GF-D8 (cell line): ENCODE measurements at places on chromosomes 11 and 22.

GRCh38 chr11:1109918-1110705 is 35.4 kb downstream of the MUC2 start:
- no peak for DNase-seq

- DNase-seq, result no peak
Observed at GRCh38 chr22:22903355-22903777, 15.8 kb downstream of the IGLL5 start.

- no peak for DNase-seq
Observed at GRCh38 chr11:128872594-128872993, 5.5 kb upstream of the KCNJ1 start.

DNA sequence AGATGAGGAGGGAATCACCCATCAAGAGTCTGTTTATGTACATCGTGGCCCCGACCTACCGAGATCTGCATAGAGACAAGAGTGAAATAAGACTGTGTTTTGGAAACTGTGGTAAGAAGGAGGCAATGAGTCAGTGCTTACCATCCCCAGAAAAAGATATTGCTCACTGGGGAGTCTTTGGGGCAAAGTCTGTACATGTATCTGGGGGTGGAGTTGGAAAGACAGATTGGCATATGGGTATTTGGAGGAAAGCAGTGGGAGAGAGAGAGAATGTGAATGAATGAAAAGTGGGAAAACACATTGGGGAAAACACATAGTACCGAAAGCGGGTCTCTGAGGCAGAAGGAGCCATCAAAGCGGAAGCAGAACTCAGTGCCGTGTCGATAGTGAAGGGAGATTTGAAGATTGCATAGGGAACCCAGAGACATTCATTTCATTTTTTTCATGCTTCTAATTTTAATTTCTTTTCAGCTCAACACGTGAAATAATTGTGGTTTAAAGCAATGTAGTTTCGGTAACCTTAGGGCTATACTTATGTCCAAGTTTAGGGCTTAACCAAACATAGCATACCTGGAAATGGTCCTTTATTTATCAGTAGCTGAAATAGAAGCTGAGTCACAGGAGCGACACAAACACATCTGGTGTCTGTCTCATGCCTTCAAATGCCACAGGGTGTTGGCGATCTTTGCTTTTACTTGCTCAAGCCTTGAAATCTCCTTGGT is 98.6 kb upstream of the CD44 start:
- DNase-seq, result no peak

- DNase-seq, result no peak
Observed at GRCh38 chr22:48323746-48324145, 1503.9 kb downstream of the BRD1 start.

- DNase-seq, result no peak
Observed at GRCh38 chr22:48968201-48968959, 859.3 kb downstream of the BRD1 start.

- no peak for DNase-seq
Observed at GRCh38 chr11:121890946-121891515, 225.0 kb downstream of the BLID start.

DNA sequence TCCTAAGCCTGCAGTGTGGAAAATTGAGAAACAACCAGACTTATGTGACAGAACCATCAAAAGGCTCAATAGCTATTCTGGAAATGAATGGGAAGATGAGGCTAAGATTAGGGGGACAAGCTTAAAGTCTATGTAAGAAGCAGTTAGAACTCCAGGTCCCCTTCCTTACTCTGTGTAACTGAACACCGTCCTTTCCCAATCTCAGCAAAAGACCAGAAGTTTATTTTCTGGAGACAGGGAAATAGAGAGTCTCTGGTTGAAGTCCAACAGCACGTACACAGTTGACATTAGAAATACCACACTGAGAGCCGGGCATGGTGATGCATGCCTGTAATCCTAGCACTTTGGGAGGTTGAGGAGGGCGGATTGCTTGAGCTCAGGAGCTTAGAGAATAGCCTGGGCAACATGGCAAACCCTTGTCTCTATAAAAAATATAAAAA is 93.9 kb downstream of the CD44 start:
- DNase-seq, result no peak

DNA sequence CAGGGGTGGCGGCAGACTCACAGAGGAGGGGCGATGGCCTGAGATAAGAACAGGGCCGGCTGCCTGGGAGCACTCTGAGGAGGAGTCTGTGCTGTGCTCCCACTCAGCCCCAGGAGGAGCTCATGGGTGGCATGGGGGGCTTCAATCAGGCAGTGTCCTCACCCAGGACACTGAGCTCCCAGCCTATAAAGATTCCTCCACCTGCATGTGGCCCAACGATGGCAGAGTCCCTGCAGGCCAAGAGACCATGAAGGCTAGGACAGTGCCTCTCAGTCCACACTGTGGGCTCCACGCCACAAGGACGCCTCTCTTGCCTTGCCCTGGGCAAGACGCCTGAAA is 1.9 kb downstream of the CST6 start:
- DNase-seq, result no peak

- no peak for DNase-seq
Observed at GRCh38 chr11:111399187-111400031, 20.3 kb upstream of the POU2AF1 start.

DNA sequence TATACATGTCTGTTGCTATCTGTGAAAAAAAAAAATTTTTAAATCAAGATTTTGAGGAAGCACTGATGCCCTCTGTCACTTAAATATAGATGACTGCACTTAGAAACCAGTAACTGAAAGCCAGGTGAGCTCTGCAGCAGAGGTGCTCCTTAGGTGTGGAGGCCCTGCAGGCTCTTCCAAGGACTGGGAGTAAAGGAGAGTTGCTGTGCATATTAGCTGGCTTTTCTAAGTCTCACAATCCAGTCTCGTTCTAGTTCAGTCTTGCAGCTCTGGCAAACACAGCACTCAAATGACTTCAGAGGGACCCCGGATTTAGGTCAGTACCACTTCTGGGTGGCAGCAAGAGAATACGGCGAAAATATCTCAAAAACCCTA is 61.0 kb downstream of the LARGE2 start:
- no peak for DNase-seq

DNA sequence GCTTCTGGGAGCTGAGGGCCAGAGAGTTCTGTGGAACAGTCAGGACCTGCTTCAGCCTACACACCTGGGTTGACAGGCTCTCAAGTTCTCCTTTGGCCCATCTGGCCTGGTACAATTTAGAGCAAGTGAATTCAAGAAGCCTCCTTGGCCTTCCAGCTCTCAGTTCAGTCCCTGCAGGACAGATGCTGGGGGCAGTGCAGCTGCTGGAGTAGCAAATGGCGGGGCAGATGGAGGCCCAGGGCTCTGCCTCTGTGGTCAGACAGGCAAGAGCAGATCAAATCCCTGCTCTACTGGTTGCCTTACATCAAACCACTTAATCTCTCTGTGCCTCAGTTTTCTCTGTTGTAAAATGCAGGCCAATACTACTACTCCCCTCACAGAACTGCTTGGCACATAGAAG is 8.7 kb upstream of the KCNK7 start:
- DNase-seq, result no peak

DNA sequence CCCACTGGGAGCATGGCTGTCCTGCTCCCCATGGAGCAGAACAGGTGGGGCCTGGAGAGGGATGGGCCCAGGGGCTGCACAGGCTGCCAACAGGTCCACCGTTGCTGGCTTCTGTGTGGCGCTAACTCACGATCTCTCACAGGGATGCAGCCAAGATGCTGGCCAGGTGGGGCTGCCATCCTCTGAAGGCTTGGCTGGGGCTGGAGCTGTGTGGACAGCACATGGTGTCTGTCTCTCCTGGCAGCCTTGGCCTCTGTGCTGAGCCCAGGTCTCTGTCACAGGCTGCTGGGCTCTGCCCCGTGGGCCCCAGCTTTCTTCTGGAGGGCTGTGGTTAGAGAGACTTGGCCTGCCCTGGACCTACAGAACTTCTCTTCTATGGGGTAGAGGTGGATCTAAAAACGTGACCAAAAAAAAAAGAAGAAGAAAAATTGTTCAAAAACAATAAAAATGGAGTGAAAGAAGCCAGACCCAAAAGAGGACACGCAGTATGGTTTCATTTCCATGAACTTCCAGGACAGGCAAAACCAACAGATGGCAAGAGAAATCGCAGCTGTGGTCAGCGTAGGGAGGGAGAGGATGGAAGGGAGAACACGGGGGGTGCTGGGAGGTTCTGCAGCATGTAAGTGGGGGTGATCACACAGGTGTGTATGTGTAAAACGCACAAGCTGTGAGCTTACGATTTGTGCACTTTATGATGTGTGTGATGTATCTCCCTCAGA is 12.2 kb downstream of the PARVG start:
- DNase-seq, result peak; percentile 66

DNA sequence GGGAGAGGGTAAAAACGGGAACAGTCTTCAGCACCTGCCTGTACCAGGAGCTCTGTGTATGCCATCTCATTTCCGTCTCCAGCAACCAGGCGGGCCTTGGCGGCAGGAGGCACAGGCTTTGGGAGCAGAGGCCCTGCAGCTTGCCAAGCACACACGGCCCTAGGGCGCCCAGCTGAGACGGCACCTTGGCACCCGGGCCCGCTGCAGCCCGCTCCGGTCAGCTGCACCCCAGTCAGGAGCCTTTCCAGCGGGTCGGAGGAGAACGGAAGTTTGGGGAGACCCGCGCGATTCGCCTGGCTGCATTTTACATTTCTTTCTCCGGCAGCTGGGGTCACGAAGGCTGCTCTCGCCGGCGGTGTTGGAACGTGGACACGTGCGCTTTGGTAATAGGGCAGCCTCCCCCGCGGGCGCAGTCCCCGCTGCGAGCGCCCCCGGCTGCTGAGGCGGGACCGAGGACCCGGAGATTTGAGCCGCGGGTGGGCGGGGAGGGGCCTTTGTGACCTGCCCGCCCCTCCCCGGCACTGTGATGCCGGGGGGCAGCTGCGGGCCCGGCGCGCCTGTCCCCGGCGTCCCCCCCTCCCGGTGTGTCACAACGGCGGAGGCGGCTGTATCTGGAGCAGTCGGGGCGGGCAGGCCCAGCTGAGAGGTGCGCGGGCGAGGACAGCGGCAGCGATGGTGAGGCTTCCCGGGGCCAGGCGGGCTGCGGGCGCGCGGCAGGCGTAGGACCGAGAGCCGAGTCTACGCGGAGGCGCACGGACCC is at the start of gene TUBA8:
TUBA8 (plus strand) TSS at position 616 of the 760 bp plus-strand sequence; CDS start at position 673, 57 bp downstream.
- DNase-seq, result no peak

GRCh38 chr11:65918211-65919140 is at the start of gene C11orf68:
Gene C11orf68, minus strand, starts transcription at chr11:65919062. Its CDS starts 31 bp downstream, at chr11:65919031.
- no peak for DNase-seq
